ENCODE measurements at places on chromosomes 7 and 10. TPM values are rescaled to one million over a fixed set of nuclear protein-coding genes. Genes with fewer than 3 reads are reported as not detected.

The OPALIN gene
- total RNA-seq: not detected

The PON1 gene
- 0.12 TPM for total RNA-seq

The FAM149B1 gene
- 28.7 TPM for total RNA-seq

The EPHA1 gene
- total RNA-seq: 11.1 TPM

The UCMA gene
- total RNA-seq: not detected

The MYL7 gene
- total RNA-seq: not detected

The GPER1 gene
- total RNA-seq: 6.0 TPM

The RBM28 gene
- 16.2 TPM for total RNA-seq

The RINT1 gene
- total RNA-seq: 10.9 TPM

The TMEM176A gene
- total RNA-seq: 71.8 TPM

The PRSS1 gene
- total RNA-seq: 0.41 TPM

The FASTK gene
- total RNA-seq: 64.4 TPM

The MKX gene
- total RNA-seq: 0.47 TPM

The TMEM213 gene
- total RNA-seq: 43.8 TPM

The UTF1 gene
- total RNA-seq: 0.35 TPM

The PTPN20 gene
- 3.6 TPM for total RNA-seq

The HOXA3 gene
- 77.4 TPM for total RNA-seq

The FLNC gene
- total RNA-seq: 190 TPM

The VPS26A gene
- total RNA-seq: 36.6 TPM

The AKR1D1 gene
- 0.06 TPM for total RNA-seq

The LIPN gene
- not detected for total RNA-seq

The KEL gene
- total RNA-seq: 3.2 TPM
